Mesenchymal stem cell (in vitro differentiated cells and primary cell): ENCODE measurements at places on chromosomes 16 and 17.
A peak's percentile ranks its signal among the peaks of the same experiment; 100 is the strongest.

- H3K27ac ChIP-seq: no peak overlapping the region
- no peaks in the 10 kb centered on the region for H3K4me1 ChIP-seq
- H3K36me3 ChIP-seq: no peaks in the 10 kb centered on the region
- no peaks in the 10 kb centered on the region for H3K27me3 ChIP-seq
Measured at GRCh38 chr17:6350806-6351205, 84.1 kb downstream of the AIPL1 start.

GRCh38 chr17:45270828-45271418 is 9.0 kb upstream of the SPATA32 start:
- H3K27me3 ChIP-seq: no peaks in the 10 kb centered on the region
- no peak overlapping the region for H3K4me3 ChIP-seq
- H3K36me3 ChIP-seq: peaks cover 75% of the 10 kb centered on the region
- peaks cover 31% of the 10 kb centered on the region for H3K4me1 ChIP-seq

DNA sequence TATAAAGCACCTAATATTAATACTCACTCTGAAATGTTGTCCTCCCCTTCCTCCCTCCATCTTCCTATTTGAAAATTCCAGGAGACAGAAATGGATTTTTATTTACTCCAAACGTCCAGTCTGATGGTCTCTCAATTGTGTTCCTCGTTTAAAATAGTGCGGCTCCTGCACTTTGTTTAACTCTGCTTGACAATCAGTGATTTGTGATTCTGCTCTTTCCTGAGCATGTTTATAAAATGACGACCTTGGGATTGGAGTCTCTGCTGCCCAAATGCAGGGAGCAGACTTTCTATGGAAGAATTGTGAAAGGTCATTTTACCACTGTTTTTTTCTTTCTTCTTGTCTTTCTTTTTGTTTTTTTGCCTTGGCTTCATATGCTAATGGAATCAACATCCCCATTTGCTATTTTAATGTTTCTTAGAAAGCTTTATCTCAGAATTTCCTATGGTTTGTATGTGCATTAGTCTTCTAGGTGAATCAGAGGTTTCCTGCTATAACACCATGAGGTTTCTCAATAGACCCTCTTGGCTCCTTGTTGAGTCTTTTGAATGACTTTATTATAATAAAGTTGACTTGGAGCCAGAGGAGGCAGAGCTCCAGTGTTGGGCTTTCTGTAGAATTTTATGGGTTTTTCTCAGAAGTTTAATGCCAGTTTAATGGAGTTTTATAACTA is 376.5 kb downstream of the CDH11 start:
- no peaks in the 10 kb centered on the region for H3K27me3 ChIP-seq
- peak; percentile 65 for DNase-seq
- H3K4me3 ChIP-seq: no peak overlapping the region
- no peaks in the 10 kb centered on the region for H3K4me1 ChIP-seq
- H3K27ac ChIP-seq: no peak overlapping the region

- H3K36me3 ChIP-seq: peaks cover 32% of the 10 kb centered on the region
- H3K4me3 ChIP-seq: no peak overlapping the region
- H3K27ac ChIP-seq: no peak overlapping the region
- peaks cover 7% of the 10 kb centered on the region for H3K4me1 ChIP-seq
- no peak for DNase-seq
Measured at GRCh38 chr17:75664099-75664549, 2.8 kb downstream of the RECQL5 start.

DNA sequence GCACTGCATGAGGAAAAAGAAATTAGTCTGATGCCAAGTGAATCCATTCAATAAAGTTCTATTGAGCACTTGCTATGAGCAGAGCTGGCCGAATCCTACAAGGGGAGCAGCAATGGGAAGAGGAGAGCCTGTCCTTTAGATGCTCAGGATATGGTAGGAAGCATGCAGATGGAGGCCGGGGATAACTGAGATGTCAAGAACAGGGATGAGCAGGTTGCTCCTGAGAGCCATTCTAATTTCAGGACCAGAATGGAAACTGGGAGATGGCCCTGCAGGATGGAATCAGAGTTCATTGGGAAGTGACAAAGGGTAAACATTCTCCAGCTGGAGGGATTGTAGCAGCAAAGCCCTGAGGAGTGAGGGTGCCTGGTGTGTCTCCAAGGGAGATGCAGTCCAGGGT is 88.0 kb downstream of the CBLN1 start:
- H3K4me1 ChIP-seq: no peaks in the 10 kb centered on the region
- DNase-seq: no peak
- H3K4me3 ChIP-seq: no peak overlapping the region
- H3K27ac ChIP-seq: no peak overlapping the region
- H3K36me3 ChIP-seq: no peaks in the 10 kb centered on the region

DNA sequence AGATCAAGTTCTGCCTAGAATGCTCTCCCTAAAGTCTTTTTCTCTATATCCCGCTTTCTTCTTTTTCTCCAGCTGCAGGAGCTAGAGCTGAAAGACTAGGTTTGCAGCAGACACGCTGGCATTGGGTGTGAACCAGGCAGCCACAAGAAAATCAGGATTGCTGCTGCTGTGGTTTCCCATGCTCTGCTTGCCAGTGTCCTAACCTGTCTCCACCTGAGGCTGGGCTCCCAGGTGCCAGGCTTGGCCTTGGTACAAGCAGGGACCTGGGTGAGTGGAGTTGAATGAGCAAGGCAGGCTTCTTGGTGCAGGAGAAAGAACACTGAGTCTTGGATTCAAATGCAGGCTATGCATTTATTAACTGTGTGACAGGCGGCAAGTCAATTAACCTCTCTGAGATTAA is 440.3 kb upstream of the MAF start:
- H3K4me1 ChIP-seq: no peaks in the 10 kb centered on the region
- no peaks in the 10 kb centered on the region for H3K36me3 ChIP-seq
- H3K27ac ChIP-seq: no peak overlapping the region
- H3K4me3 ChIP-seq: no peak overlapping the region
- no peak for DNase-seq

GRCh38 chr17:52026075-52026474 is 132.4 kb downstream of the CA10 start:
- no peak overlapping the region for H3K4me3 ChIP-seq
- H3K4me1 ChIP-seq: peaks cover 2% of the 10 kb centered on the region
- DNase-seq: peak; percentile 3
- H3K36me3 ChIP-seq: no peaks in the 10 kb centered on the region

GRCh38 chr17:40374821-40375498 is 10.4 kb upstream of the GJD3 start:
- no peaks in the 10 kb centered on the region for H3K36me3 ChIP-seq
- H3K4me1 ChIP-seq: no peaks in the 10 kb centered on the region
- no peak for DNase-seq
- no peak overlapping the region for H3K27ac ChIP-seq

DNA sequence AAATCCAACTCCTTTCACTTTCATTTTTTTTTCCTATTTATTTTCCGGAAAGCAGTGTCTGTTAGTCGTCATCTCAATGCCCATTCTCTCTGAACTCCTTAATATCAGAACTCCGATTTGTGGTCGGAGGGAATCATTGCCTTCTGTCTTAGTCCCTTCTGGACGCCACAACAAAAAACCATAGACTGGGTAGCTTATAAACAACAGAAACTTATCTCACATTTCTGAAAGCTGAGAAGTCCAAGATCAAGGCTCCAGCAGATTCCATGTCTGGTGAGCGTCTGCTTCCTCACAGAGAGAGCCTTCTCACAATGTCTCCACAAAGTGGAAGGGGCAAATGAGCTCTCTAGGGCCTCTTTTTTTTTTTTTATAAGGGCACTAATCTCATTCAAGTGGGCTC is 296.6 kb upstream of the CDH11 start:
- no peaks in the 10 kb centered on the region for H3K27me3 ChIP-seq
- H3K4me3 ChIP-seq: peak overlapping the region; percentile 5
- H3K36me3 ChIP-seq: no peaks in the 10 kb centered on the region
- no peak overlapping the region for H3K27ac ChIP-seq
- DNase-seq: peak; percentile 50
- no peaks in the 10 kb centered on the region for H3K4me1 ChIP-seq

DNA sequence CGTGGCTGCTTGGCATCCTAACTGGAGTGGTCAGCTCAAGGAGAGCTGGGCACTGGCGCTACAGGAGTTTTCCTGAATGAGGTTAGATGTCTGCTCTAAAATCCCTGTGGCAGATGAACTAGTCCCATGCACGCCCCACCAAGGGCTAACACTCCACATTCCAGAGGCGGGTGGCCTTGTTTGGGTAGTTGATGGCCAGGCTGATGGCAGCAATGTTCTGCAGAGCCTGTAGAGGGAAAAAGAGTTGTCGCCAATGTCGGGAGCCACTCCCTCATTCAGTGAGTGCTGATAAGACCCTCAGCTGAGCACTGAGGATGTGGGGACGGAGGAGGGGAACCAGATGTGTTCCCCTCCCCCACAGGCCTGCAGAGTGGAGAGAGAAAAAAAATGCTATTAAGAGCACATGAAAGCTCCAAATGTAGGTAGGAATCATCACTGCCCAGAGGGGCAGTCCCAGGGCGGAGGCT is 42.5 kb upstream of the ATP2A3 start:
- peaks cover 60% of the 10 kb centered on the region for H3K36me3 ChIP-seq
- H3K27ac ChIP-seq: no peak overlapping the region
- H3K27me3 ChIP-seq: no peaks in the 10 kb centered on the region
- no peak overlapping the region for H3K4me3 ChIP-seq
- peaks cover 3% of the 10 kb centered on the region for H3K4me1 ChIP-seq
- no peak for DNase-seq

GRCh38 chr17:48799069-48799723 is 17.8 kb downstream of the TTLL6 start:
- H3K4me3 ChIP-seq: no peak overlapping the region
- H3K27ac ChIP-seq: no peak overlapping the region
- peaks cover 15% of the 10 kb centered on the region for H3K4me1 ChIP-seq
- peaks cover 4% of the 10 kb centered on the region for H3K27me3 ChIP-seq
- no peak for DNase-seq
- no peaks in the 10 kb centered on the region for H3K36me3 ChIP-seq

DNA sequence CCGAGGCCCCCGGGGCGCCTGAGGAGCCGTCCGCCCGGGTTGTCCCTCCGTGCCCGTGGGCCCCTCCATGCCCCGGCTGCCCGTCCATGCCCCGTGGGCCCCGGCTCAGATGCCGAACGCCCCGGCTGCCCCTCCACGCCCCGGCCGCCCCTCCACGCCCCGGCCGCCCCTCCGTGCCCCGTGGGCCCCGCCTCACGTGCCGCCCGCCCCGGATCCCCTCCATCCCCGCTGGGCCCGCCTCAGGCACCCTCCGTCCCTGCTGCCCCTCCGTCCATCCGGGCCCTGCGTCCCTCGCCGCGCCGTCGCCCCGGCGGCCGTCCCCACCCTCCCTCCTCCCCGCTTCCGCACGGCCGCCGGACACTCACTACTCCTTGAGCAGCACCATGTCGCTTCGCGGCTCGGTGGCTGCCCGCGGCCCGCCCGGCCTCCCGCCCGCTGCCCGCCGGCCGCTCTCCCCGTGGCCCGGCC is 382 bp downstream of the PITPNA start:
- H3K36me3 ChIP-seq: peaks cover 8% of the 10 kb centered on the region
- H3K27me3 ChIP-seq: no peaks in the 10 kb centered on the region
- DNase-seq: peak; percentile 54
- H3K4me3 ChIP-seq: peak overlapping the region; percentile 88
- peaks cover 31% of the 10 kb centered on the region for H3K4me1 ChIP-seq
- H3K27ac ChIP-seq: no peak overlapping the region

DNA sequence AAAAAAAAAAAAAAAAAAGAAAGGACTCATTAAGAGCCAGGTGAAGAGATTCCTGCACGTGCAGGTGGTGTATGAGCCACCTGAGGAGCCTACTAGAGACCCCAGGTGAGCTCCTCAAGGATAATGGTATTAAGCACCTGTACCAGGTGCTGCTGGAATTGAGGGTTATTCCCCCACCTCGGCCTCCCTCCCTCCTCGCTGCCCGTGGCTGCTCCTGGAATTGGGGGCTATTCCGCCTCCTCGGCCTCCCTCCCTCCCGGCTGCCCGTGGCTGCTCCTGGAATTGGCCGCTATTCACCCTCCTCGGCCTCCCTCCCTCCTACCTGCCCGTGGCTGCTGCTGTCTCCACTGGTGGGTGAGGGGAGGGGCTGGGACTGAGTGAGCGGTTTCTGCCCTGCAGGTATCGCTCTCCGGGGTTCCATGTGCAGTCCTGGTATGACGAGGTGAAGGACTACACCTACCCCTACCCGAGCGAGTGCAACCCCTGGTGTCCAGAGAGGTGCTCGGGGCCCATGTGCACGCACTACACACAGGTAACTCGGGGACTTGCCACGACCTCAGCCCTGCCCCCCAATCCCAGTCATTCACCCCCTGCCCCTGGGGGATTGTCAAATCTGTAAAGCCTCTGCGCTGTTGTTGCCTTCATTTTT is 29.3 kb downstream of the CRISPLD2 start:
- no peak overlapping the region for H3K4me3 ChIP-seq
- peaks cover 29% of the 10 kb centered on the region for H3K4me1 ChIP-seq
- H3K27ac ChIP-seq: no peak overlapping the region

DNA sequence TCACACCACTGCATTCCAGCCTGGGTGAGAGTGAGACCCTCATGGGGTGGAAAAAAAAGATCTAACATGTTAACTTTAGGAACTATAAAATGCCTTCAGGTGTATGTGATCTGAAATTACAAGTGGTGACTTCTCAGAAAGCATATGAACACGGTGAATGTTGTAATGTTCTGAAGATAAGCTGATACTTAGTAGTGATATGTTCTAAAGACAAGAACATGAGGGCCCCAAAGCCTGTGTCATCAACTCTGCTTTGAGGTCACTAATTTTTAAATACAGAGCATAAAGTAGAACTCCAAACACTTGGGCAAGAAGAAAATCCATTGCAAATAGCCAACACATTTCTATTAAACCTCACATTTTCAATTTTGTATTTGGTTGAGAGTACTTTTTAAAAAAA is 2.6 kb upstream of the FBF1 start:
- H3K36me3 ChIP-seq: peaks cover 55% of the 10 kb centered on the region
- peaks cover 3% of the 10 kb centered on the region for H3K4me1 ChIP-seq
- no peak overlapping the region for H3K4me3 ChIP-seq

DNA sequence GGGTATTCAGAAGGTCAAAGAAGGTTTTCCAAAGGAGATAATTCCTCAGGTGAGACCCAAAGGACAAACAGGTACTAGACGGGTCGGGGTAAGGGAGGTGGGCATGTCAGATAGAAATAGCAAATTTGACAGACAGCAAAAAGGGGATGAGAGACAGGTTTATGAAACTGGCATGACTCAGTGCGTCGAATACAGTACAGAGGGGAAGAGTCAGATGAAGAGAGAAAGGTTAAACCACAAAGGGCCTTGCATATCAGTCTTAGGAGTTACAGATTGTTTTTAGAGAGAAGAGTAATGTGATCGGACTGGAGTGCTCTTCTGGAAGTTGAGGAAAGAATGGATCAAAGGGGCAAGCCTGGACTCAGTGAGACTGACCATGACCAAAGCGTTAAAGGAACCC is 88.4 kb downstream of the ZZEF1 start:
- no peak overlapping the region for H3K27ac ChIP-seq
- H3K27me3 ChIP-seq: no peaks in the 10 kb centered on the region
- H3K36me3 ChIP-seq: peaks cover 100% of the 10 kb centered on the region
- no peak for DNase-seq
